ENCODE measurements at places on chromosomes 13 and 19.

GRCh38 chr13:112450118-112450903 is 74.2 kb downstream of the SPACA7 start:
- no peak for DNase-seq

DNA sequence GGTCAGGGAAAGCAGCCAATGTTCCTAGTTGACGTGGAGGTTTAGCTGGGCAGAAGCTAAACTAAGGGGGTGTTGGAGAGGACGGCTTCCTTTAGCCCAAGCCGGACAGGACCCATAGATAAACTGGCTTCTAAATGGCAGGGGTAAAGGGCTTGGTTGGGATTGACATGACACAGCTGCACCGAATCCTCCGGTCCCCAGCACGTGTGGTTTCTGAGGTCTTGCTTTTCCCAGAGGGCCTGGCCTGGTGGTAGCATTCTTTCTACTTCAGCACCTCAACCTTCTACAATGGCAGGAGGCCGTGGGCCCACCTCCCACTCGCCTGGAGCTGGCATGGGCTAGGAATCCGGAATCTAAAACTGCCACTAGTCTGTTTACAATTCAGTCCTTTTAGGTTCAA is 163.0 kb downstream of the FGF9 start:
- DNase-seq = no peak

DNA sequence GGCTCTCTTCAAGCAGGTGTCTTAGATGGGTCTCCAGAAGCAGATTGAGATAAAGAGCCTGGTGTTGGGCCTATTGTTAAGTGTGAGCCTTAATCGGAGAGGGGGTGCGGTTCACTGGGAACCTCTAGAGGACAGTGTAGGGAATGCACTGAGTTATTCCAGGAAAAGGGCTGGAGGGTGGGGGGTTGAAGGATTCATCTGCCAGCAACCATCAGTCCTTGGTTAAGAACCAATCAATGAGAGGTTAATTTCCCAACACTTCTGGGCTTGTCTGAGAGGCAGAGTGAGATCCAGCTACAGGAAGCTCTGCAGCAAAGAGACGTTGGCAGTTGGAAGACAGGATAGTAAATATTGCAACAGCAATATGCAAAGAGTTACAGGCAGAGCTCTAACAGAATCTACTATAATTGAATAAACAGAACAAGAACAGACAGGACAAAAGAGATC is 28.7 kb downstream of the CYP4F2 start:
- no peak for DNase-seq

GRCh38 chr13:71624653-71625600 is 242.1 kb downstream of the DACH1 start:
- no peak for DNase-seq

DNA sequence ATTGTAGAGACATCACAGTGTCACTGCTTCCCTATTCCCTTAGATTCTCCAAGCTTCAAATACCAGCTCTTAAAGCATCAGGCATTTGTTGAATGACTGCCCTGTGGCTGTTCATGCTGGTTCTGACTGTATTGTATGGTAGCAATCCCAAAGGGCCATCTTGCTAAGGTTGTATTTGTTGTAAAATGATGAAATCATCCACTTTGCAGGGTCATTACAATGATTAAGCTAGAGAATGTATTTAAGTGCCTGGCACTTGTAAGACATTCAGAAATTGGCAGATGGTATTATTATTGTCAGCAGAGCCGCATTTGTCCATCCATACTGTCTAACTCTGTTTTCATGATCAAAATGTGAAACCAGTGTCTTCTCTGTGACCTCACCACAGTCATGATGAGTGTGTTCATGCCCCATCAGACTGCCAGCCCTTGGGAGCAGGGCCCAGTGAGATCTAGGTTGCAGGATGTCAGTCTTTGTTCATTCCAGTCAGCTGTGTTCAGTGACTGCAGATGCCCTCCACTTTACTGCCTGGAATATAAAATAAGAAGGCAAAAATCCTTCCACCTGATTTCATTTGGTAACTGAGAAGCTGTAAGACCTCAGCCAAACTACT is 86.1 kb downstream of the DHRS12 start:
- no peak for DNase-seq

DNA sequence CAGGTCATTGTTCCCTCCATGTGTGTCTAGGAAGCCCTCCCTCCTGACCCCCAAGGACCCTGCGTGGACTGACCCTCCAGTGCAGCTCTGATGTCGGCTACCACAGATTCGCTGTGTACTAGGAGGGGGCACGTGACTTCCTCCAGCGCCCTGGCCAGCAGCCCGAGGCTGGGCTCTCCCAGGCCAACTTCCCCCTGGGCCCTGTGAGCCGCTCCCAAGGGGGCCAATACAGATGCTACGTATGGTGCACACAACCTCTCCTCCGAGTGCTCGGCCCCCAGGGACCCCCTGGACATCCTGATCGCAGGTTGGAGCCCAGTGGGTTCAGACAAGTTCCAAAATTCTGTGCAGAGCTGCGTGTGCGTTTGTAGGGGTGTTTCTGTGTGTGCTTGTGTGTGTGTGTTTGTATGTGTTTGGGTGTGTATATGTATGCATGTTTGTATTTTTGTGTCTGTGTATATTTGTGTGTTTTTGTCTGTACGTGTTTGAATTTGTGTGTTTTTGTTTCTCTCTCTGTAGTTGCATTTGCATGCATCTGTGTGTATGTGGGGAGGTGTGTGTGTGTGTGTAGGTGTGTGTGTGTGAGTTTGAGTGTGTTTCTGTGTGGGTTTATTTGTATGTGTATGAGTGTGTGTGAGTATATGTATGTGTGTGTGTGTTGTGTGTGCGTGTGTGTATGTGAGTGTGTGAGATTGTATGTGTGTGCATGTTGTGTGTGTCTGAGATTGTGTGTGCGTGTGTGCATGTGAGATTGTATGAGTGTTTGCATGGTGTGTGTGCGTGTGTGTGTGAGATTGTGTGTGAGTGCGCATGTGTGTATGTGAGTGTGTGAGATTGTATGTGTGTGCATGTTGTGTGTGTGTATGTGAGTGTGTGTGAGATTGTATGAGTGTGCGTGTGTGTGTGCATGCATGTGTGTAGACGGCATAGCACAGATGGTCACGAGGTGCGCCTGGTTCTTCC is 21.4 kb upstream of the LILRA2 start:
- DNase-seq = no peak

DNA sequence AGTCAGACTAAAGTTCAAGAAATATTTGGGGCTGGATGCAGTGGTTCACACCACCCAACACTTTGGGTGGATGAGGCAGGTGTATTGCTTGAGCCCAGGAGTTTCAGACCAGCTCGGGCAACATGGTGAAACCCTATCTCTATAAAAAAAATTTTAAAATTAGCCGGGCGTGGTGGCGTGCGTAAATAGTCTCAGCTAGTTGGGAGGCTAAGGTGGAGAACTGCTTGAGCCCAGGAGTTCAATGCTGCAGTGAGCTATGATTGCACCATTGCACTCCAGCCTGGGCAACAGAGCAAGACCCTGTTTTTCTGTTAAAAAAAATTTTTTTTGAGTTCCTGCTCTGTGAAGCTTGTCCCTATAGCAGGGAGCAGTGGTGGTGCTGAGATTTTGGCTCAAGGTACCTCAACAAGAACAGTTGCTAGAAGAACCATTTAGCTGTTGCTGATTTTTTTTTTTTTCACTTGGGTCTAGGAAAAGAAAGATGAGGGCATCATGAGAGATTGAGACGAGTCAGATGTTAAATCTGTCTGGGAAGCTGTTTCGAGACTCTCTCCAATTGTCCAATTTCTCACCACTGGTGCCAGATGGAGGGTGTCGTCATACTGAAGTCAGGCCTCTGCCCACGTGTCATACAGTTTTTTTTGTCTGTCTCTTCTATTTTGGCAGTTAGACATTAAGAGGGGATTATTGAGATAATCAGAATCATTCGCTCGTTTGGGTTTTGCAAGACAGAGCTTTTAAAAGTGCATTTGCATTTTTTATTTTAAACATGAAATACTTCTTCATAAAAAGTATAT is 3.7 kb downstream of the SLC25A42 start:
- no peak for DNase-seq

GRCh38 chr19:3289971-3290569 is 65.6 kb downstream of the CELF5 start:
- DNase-seq = no peak

DNA sequence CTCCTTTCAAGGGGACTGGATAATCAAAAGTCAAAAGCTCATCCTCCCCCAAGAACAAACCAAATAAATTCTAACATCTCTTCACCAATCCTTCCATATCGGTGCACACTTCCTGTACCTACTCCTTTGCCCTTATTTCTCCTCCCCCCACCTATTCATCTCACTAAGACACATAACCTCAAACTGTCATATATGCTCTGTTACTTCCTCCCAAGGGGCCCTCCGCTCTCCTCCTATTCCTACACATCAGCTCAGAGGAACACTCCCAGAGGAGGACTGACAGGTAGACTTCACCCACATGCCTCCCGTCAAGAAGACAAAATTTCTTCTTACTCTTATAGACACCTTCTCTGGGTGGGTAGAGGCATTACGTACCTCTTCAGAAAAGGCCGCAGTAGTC is 48.1 kb downstream of the ZNF93 start:
- DNase-seq = no peak

DNA sequence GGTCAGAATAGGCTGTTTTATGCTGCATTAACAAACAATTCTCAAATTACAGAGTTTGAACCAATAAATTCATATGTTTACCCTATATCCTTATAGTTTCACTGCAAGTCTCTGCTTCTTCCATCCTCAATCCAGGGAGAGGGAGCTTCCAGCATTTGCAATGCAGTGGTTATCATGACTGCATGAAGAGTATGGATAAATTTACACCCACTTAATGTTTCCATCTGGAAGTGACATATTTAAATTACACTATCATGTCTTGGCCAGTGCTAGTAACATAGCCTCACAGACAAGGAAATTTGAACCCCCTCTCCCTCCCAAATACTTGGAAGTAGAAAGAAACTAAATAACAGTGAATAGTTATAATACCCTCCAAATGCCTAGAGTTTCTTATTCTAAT is 33.5 kb upstream of the UFM1 start:
- DNase-seq = no peak

DNA sequence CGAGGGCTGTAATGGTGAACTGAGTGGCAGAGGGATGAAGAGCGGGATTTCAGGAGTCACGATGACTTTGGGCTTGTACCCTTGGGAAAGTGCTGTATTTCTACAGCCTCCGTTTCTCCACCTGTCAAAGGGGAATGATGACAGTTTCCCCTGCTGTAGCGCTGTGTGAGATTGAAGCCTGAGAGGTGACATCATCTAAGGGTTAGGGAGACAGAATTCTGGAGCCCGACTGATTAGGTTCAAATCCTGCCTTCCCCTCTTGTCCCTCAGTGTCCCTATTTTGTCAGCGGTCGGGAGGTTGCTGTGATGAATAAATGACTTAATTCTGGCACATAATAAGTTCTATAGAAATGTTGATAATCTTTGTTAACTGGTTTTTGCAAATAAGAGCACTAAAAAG is 693 bp downstream of the MRPL4 start:
- no peak for DNase-seq

DNA sequence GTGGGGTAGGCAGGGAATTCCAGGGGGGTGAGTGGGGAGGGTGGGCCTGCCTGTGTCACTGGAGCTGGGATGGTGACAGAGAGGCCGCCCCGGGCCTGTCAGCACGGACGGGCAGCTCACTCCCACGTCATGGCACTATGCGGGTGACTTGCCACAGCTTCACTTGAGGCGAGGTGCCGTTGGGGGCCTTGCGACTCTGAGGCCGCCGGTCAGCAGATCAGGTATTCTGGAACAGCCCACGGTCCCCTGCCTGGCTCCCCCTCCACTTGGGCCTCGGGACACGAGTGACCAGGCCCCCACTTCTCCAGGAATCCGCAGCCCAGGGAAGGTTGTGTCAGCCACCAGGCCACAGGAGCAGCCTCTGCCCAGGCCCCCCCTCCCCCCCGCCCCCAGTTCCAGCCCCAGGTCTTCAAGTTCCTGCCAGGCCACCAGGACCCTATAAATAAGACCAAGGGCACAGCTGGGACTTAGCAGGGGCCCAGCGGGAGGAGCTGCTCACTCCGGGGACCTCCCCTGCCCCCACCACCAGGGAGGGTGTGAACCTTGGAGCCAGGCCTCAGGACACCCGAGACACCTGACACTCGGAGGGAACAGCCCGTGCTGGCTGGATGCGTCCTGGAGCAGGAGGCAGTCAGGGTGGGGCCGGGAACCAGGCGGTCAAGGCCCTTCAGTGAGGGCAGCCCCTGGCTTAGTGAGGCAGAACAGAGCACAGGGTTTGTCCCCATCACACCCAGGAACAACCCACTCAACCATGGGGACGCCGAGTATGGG is 2.7 kb upstream of the MIDN start:
- DNase-seq = no peak

GRCh38 chr13:28719227-28720055 is 671 bp upstream of the SLC46A3 start:
- no peak for DNase-seq

- peak; percentile 79 for DNase-seq
Measured at GRCh38 chr13:75481176-75482069, 546 bp downstream of the TBC1D4 start.

- no peak for DNase-seq
Measured at GRCh38 chr19:49712397-49712859, 21.5 kb downstream of the CPT1C start.

DNA sequence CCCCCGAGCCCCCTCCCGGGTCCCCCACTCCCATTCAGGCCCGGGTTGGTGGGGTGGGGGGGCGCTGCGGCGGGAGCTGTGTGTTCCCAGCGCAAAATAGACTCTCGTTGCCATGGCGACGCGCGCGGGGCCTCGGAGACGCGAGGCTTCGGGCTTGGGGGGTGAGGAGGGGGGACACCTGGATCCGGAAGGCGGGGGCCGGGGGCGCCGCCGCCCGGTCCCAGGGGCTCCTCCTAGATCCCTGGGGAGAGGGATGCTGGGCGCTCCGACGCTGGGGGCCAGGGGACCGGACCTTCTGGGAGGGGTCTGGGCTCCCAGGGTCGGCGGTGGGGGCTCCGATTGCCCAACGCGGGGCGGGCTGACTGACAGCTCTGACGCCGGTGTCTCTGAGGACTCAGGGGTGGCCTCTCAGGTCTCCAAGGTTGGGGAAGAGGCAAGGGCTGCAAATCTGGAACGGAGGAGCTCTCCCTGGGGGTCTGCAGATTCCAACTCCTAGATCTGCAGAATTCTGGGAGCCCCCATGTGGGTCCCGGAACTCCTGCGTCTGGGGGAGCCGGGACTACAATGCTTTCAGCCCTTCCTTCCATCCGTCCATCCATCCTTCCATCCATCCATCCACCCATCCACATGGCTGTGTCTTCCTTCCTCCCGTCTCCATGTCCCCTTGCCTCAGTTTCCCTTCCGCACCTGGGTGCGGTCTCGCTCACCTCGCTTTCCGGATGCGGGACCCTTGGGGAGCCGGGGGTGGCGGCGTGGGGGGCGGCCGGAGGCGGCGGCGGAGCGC is 9.1 kb upstream of the SHISA7 start:
- DNase-seq = no peak

GRCh38 chr13:26323127-26323526 is 69.2 kb downstream of the CDK8 start:
- DNase-seq = no peak

- no peak for DNase-seq
Measured at GRCh38 chr13:112684071-112684845, 5.6 kb upstream of the ATP11A start.

GRCh38 chr13:25709088-25709487 is 337.3 kb downstream of the ATP8A2 start:
- no peak for DNase-seq

- no peak for DNase-seq
Measured at GRCh38 chr13:61021838-61022237, 393.8 kb downstream of the PCDH20 start.

GRCh38 chr13:86193281-86193680 is 394.1 kb upstream of the SLITRK6 start:
- no peak for DNase-seq

- DNase-seq = no peak
Measured at GRCh38 chr13:59950266-59950665, 213.5 kb downstream of the DIAPH3 start.

- DNase-seq = no peak
Measured at GRCh38 chr13:44312834-44313551, 60.6 kb upstream of the SERP2 start.
